Epithelial cell of umbilical artery (primary cell): ENCODE measurements at places on chromosomes 4 and X. TPM values are rescaled to one million over a fixed set of nuclear protein-coding genes. Genes with fewer than 3 reads are reported as not detected.

ACTRT1 gene
- total RNA-seq, result not detected in 2 replicates

APLN gene
- 47.1 and 149 TPM in 2 replicates for total RNA-seq

RPGR gene
- 29.8 and 33.8 TPM in 2 replicates for total RNA-seq

NUP54 gene
- 64.1 and 72.1 TPM in 2 replicates for total RNA-seq

VCX3B gene
- total RNA-seq, result not detected in 2 replicates

PCSK1N gene
- under 0.01 TPM in 1 of 2 replicates, not detected in the other for total RNA-seq

USP26 gene
- not detected in 2 replicates for total RNA-seq

MAGEA12 gene
- total RNA-seq, result not detected in 2 replicates

CYBB gene
- total RNA-seq, result not detected in 2 replicates

OTUD4 gene
- 18.5 and 27.1 TPM in 2 replicates for total RNA-seq

SLITRK2 gene
- total RNA-seq, result not detected in 2 replicates

DCAF8L2 gene
- 0.32 and 0.46 TPM in 2 replicates for total RNA-seq

HPSE gene
- total RNA-seq, result 2.3 and 7.6 TPM in 2 replicates

NALF2 gene
- total RNA-seq, result not detected in 2 replicates

PLRG1 gene
- total RNA-seq, result 73.7 and 117 TPM in 2 replicates

FAM200B gene
- 14.6 and 16.1 TPM in 2 replicates for total RNA-seq

MAGEA8 gene
- not detected in 2 replicates for total RNA-seq

CXorf51B gene
- not detected in 2 replicates for total RNA-seq

FAM184B gene
- total RNA-seq, result not detected in 2 replicates

CAPN6 gene
- not detected in 2 replicates for total RNA-seq
